Stimulated activated CD8-positive, alpha-beta memory T cell treated with anti-CD3 and anti-CD28 coated beads, Interleukin-4, amount 100 ng/mL, for 1 hour (primary cell): ENCODE measurements at places on chromosomes 2 and 18.

- DNase-seq = no peak
Measured at GRCh38 chr2:153715218-153715850, 156.4 kb upstream of the GALNT13 start.

DNA sequence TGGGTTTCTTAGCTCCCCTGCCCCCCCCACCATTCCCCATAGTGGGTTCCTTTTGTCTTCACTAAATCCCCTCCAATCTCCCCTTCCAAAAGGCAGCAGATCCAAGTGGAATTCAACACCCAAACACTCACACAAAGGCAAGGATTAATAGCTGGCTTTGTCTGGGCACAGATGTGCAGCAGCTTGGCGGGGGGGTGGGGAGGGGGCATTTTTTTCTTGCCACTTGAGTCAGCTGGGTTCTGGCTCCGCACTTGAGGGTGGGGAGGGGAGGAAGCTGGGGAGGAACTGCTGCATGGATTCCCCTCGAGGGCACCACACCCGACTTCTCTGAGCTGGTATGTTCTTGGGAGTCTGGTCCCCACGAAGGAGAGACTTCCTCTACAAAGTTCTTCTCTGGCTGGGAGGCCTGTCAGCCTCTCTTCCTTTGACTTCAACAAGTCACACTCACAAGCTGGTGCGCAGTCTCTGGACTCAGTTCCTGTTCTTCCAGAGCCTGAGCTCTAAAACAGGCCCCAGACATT is 36.0 kb downstream of the SERTAD2 start:
- DNase-seq = no peak

DNA sequence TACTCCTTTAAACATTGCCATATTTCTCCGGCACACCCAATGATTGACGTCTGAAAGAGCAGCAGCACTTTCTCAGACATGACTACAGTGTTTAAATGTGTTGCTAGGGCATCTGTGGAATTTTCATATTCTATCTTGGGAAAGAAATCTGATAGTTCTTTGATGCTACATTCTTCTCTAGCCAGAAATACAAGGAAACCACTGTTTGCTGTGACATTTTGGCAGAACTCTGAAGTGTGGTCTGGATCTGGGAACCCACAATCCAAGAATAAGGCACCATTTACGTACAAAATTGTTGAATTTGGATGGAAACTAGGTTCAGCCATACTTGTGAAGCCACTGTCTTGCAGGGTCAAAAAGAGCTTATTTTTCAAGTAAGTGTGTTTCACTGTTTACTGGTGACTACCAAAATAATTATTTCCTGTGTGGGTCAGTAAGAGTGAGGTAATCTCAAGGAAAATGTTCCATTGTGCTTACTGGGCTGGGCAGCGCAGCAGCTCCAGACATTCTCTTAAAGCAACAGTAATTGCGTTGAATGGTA is 21.3 kb upstream of the CD28 start:
- DNase-seq = no peak

- no peak for DNase-seq
Measured at GRCh38 chr2:109014476-109014875, 25.5 kb upstream of the EDAR start.

DNA sequence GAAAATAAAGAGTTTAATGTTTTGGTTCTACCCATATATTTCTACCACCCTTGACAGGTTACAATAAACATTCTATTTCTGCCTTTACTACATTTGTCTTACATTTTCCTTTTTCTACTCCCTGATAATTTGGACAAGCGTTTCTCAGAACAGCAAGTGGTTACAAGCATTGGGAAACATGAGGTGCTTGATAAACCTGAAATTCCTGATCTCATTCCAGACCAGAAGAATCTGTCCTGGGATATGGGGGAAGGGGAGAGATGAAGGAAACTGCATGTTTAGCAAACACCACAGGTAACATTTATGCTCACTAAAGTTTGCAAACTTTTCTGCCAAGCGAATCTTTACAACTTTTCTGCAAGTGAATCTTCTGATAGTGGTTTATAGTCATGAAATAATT is 28.3 kb upstream of the DSC1 start:
- no peak for DNase-seq

GRCh38 chr18:35441857-35442595 is 55.7 kb downstream of the INO80C start:
- DNase-seq = no peak
